DMS53 (cell line): ENCODE measurements at places on chromosomes 13 and 19.

DNA sequence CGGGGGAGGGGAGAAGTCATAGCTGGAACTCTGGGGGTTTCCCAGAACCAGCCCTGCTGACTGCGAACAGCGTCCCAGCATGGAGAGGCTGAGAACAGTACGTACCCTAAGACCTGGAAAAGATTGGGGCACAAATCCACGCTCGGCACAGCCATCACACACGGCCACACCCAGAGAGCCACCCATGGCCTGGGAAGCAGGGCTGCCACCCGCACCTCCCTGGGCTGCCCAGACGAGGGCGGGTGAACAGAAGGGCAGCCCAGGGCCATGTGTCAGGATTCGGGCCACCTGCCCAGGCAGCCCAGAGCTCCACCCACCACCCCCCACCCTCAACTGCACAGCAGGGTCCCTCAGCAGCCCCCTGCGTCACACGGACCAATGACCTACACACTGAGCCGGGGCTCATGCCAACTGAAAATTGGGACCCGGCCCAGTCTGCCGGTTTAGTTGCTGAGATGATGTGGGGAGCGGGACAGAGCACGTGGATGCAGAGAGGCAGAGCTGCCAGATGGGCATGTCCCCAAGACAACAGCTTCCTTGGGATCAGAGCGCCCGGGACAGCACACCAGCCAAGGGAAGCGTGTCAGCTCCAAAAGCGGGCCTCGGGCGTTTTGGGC, 8.5 kb downstream of the UBXN6 start:
- DNase-seq: no peak

DNA sequence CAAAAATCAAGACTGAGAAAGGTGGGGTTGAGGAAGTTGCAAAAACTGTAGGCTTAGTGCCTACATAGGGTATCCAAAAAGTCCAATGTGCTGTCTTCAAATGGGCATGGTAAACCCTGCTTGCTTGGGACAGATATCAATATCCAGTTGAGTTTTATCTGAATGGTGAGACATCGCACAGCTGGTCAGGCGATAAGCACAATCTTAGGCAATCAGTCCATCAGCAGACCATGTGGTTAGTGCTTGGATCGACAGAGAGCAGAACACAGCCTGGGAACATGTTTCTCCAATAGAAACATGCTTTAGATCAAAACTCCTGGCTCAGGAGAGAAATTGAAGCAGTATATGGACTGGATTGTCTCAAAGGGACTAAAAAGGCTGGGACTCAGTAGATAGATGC, 151.3 kb upstream of the IPO5 start:
- DNase-seq: no peak

GRCh38 chr13:109180905-109181425, 551.6 kb downstream of the MYO16 start:
- DNase-seq: no peak

DNA sequence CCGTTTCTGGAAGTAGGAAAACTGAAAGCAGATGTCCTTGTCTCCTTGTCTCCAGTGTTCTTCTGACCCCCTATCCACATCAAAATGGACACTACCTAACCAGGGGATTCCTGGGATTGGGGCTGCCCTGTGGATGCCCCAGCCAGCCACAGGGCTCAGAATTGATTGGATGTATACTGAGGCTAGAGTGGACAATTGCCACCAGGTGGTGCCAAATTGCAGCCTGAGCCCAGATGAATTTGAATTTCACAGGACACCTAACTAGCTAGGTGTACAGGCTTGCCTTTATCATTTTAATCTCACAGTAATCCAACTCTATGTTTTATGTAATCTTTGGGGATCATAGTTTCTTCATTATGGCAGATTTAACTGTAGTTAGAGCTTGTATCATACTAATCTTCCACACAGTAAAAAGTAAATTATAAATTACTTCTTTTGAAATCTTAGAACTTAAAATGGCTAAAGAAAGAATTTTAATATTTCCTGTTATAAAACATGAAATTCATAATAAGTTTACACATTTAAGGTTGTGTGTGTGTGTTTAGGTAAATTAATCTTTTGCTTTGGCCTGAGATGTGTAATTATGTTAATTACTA, 58.0 kb downstream of the PIBF1 start:
- peak; percentile 55 for DNase-seq

- DNase-seq: peak; percentile 37
Measured at GRCh38 chr19:1161716-1162115, 12.4 kb downstream of the SBNO2 start.

DNA sequence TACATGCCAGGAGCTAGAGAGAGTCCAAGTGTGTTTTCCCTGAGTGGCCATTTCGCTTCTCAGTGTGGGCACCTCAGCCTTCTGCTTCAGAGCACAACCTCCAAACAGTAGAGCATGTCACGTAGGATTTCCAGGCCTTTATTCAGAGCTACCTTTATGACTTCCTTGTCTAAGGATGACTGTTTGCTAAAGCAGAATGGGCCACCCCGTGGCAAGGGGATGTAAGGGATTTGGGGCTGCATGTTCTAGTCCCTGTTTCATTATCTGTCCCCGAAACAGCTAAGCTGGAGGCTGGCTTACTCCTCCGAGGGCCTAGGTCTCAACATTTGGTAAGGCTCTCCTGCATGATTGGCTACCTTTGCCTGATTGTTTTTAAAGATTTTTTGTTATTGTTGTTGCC, 6.0 kb downstream of the RNASEH2B start:
- peak; percentile 11 for DNase-seq

DNA sequence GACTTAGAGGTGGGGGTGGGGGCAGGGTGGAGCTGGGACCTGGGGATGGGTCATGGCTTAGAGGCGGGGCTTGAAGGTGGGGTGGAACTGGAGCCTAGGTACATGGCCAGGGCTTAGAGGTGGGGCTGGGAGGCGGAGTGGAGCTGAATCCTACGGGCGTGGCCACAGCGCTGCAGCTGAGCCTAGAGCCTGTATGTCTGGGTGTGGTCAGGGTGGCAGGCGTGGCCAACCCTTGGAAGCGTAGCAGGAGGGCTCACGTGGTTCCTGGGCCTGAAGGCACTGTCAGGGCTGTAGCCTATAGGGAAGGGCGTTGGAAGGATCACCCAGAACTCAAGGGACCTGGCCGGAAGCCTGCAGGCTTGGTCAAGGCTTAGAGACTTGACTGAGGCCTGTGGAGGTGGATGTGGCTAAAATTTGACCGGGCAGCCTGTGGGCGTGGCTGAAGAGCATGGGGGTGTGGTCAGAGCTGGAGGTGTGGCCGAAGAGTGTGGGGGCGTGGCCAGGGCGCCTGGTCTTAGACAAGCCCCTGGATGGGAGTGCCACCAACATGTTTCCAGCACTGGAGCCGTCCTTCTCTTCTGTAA, 24.3 kb downstream of the COLGALT1 start:
- DNase-seq: peak; percentile 51

DNA sequence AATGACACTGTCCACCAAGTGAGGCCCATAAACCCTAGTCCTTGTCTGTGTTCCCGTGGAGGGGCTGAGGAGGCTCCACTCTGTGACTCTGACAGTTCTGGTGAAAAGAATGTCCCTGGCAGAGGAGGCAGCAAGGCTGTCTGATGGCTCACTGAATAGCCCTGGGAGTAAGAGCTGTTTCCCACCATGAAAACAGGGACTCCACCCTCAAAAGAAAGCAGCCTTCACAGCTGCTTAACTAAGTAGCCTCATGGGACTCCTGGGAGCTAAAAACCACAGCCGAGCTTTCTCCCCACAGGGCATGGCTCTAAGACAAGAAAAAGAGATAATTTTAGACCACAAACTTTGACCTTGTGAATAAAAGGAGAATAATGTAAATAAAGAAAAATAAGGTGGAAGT, 135.1 kb upstream of the FRY start:
- no peak for DNase-seq

DNA sequence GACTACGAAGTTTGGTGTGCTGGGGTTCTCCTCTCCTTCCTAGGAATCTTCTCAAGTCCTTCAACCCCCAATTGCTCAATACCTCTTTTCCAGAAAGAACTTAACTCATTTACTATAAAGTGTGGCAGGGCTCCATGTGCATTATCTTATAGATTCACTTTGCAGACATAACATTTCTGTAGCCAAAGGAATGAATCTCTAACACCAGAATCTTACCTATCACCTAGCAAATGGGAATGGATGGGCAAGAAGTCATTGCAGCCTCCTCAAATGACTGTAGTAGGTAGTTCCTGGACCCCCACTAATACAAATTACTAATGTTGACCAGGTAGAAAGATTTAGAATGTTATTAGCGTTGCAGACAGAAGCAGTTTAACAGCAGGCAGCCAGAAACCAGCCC, 5.7 kb upstream of the CACNA1A start:
- no peak for DNase-seq

DNA sequence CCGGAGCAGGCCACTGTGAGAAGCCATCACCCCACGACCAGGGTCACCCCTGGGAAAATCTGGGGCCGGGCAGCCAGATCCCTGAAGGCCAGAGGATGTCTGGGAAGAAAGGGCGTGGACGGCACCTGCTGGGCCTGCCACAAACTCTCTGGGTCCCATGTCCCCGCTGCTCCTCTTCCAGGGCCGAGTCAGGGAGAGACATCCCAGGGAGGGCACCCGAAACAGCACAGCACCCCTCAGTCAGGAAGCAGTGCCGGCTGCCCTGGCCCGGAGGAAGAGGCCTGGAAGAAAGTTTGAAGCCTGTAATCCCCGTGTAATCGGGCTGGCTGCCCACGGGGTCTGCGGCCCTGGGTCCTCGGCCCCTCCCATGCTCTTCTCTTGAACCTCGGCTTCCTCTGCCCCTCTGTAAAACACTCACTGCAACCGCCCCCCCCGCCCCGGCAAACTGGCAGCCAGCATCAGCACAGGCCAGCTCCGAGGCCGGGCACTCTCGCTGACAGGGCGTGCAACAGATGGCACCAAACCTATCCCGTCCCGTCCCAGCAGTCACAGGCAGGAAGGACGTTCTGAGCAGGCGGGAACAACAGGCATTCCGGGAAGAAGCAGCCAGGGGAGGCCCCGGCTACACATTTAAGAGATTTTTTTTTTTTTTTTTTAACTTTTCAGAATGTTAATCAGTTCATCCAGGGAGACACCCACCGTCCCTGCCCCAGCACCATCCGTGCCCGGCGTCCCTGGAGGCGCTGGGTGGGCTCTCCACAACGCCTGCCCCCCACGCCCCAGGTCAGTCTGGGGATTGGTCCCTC, 1.5 kb downstream of the SBNO2 start:
- DNase-seq: peak; percentile 47
